HCT116 (cell line): ENCODE measurements at places on chromosomes 5 and 9.

DNA sequence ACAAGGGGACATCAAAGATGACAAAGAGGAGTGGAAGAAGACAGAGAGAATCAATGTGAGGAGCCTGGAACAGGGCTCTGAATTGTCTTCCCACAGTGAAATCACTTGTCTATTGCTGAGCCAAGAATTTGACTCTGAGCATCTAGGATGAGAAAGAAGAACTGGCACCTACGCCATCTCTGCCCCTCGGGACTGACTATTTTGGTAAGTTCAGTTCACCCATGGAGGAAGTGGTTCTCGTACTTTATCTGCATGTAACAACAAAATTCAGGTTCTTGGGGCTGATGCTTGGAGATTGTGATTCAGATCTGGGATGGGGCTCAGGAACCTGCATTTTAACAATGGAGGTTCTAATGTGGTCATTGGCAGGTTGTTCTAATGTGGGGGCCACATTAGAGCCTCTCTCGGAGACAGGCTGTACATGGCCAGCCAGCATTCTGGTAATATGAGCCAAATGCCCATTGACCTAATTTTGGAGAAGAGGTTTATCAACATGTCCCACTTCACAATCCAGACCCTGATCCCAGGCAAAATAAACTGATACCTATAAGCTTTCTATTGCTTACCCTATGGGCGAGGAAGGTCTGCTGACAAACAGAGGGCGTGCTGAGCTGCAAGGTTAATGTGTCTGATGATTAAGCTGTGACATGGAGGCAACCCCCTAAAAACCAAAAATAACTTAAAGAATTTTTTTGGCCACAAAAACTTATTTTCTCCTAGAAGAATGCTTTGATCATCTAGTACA is 2.7 kb upstream of the IL12B start:
- H3K27ac ChIP-seq, result no peak overlapping the region
- no peaks in the 10 kb centered on the region for H3K27me3 ChIP-seq
- no peak for DNase-seq
- H3K4me3 ChIP-seq, result no peak overlapping the region

DNA sequence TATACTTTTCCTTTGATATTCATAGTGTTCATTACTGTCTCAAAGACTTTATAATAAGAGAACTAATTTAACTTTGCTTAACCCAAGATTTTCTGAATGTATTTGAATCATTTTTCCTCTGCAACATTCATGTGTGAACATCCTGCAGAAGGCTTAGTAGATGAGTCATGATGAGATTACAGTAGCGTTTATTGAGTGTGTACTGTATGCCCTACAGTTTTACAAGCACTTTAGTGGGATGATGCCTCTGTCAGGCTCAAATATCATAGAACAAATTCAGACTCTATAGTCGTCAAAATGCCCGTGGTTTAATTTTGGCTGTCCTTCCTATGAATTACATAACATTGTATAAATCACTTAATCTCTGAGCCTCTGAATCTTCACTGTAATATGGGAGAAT is 41.2 kb downstream of the FYB1 start:
- H3K4me1 ChIP-seq, result no peaks in the 10 kb centered on the region
- no peak overlapping the region for H3K4me3 ChIP-seq
- no peak for DNase-seq
- no peaks in the 10 kb centered on the region for H3K36me3 ChIP-seq

DNA sequence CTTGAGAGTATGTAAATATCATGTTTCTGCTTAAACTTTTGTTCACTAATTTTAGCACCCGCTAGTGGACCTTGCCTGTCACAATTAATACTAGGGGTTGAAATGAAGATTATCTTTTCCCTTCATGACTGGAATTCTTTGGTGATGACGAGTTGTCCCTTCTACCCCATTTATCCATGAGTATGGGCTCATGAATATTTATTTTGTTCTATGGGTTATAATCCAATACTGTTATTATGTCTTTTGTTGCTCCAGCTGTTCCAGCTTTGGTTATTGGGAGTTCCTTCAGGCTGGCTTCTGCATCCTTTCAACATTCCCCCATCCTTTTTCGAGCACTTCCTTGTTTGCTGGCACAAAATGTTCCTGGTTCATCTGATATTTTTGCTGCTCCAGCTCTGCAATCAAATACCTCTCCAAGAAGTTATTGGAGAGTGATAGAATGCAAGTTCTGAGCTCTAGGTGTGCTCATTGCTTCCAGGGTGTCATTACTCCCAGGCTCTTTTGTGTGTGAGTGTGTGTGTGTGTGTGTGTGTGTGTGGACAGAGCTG is 19.7 kb upstream of the ARHGEF28 start:
- H3K36me3 ChIP-seq, result no peaks in the 10 kb centered on the region
- DNase-seq, result no peak
- H3K27me3 ChIP-seq, result no peaks in the 10 kb centered on the region
- H3K4me3 ChIP-seq, result no peak overlapping the region

GRCh38 chr5:143676802-143677201 is 135.2 kb upstream of the HMHB1 start:
- DNase-seq, result no peak
- H3K27ac ChIP-seq, result no peak overlapping the region
- H3K27me3 ChIP-seq, result no peaks in the 10 kb centered on the region
- no peaks in the 10 kb centered on the region for H3K36me3 ChIP-seq
- no peak overlapping the region for H3K4me3 ChIP-seq
- H3K4me1 ChIP-seq, result no peaks in the 10 kb centered on the region

- peak within 1 kb of the TSS; percentile 90 for H3K27ac ChIP-seq
- H3K36me3 ChIP-seq, result no peaks in the 10 kb centered on the region
- DNase-seq, result no peak
- peak within 1 kb of the TSS; percentile 48 for H3K4me3 ChIP-seq
- H3K27me3 ChIP-seq, result no peaks in the 10 kb centered on the region
- peaks cover 34% of the 10 kb centered on the region for H3K4me1 ChIP-seq
Measured at GRCh38 chr5:78985116-78985724, at the start of gene ARSB. ARSB (minus strand) TSS chr5:78985310; CDS start chr5:78985248, 62 bp downstream.

DNA sequence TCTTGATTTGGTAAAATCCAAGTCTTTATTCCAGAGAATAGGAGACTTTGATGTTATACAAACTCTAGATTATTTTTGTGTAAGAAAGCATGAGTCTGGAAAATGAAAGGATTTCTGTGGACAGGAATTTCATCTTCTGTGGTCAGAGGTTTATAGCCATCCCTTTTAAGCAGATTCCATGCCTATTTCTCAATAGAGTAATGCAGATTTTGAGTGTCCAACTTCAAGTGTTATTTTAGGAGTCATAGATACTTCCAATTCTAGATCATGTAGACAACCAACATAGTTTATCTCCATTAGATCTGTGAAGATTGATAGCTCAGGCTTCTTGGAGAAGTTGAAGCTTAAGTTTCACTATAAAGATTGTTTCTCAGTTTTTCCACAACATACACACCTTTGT is 379.7 kb downstream of the PSAT1 start:
- no peaks in the 10 kb centered on the region for H3K27me3 ChIP-seq
- H3K4me3 ChIP-seq, result no peak overlapping the region
- H3K4me1 ChIP-seq, result no peaks in the 10 kb centered on the region

DNA sequence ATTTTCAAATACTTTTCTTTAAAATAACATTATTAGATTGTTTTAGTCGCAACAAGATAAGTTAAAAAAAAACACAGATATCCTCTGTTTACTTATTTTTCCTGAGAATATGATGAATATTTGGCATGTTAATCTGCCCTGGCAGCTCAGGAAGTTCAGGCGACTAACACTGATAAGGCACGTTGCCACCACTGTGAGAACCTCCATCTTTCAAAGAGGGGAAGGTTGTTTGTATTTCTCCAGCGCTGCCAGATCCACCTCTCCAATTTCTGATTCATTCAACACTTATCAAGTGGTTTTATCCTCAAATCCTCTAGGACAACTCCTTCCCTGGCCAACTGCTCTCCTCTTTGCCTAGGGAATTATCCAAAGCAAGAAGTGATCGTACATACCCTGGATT is 21.8 kb downstream of the CTNNAL1 start:
- no peak overlapping the region for H3K4me3 ChIP-seq
- no peak overlapping the region for H3K27ac ChIP-seq

GRCh38 chr9:128116104-128117083 is 11.1 kb downstream of the PTGES2 start:
- H3K36me3 ChIP-seq, result 0 out of 2 replicates have a peak, but pooled peaks cover 8% of the 10 kb centered on the region
- DNase-seq, result no peak
- H3K27ac ChIP-seq, result no peak overlapping the region
- no peaks in the 10 kb centered on the region for H3K27me3 ChIP-seq

- H3K4me1 ChIP-seq, result no peaks in the 10 kb centered on the region; the same call in 1 of the 2 replicates
- H3K4me3 ChIP-seq, result no peak overlapping the region
- no peaks in the 10 kb centered on the region for H3K36me3 ChIP-seq
- no peak overlapping the region for H3K27ac ChIP-seq
- DNase-seq, result no peak
- no peaks in the 10 kb centered on the region for H3K27me3 ChIP-seq
Measured at GRCh38 chr9:111613436-111614040, 14.1 kb upstream of the PTGR1 start.

- H3K27ac ChIP-seq, result no peak overlapping the region
- H3K4me1 ChIP-seq, result peaks cover 23% of the 10 kb centered on the region
- no peaks in the 10 kb centered on the region for H3K27me3 ChIP-seq
- DNase-seq, result no peak
- no peak overlapping the region for H3K4me3 ChIP-seq
Measured at GRCh38 chr9:104993291-104993963, 65.5 kb upstream of the ABCA1 start.

- H3K27ac ChIP-seq, result no peak overlapping the region
- H3K4me3 ChIP-seq, result no peak overlapping the region
- H3K36me3 ChIP-seq, result no peaks in the 10 kb centered on the region
Measured at GRCh38 chr9:79433703-79434102, 138.1 kb upstream of the TLE4 start.

- H3K4me1 ChIP-seq, result no peaks in the 10 kb centered on the region
- H3K4me3 ChIP-seq, result no peak overlapping the region
- DNase-seq, result no peak
- H3K27me3 ChIP-seq, result peaks cover 57% of the 10 kb centered on the region
- no peaks in the 10 kb centered on the region for H3K36me3 ChIP-seq
Measured at GRCh38 chr9:86713970-86714369, 233.3 kb downstream of the GAS1 start.

GRCh38 chr9:125600194-125600593 is 106.8 kb downstream of the MAPKAP1 start:
- DNase-seq, result no peak
- H3K36me3 ChIP-seq, result no peaks in the 10 kb centered on the region
- no peak overlapping the region for H3K27ac ChIP-seq
- H3K4me1 ChIP-seq, result no peaks in the 10 kb centered on the region
- no peak overlapping the region for H3K4me3 ChIP-seq

- no peaks in the 10 kb centered on the region for H3K36me3 ChIP-seq
- H3K4me3 ChIP-seq, result no peak overlapping the region
- H3K27ac ChIP-seq, result no peak overlapping the region
- DNase-seq, result no peak
- peaks cover 35% of the 10 kb centered on the region for H3K27me3 ChIP-seq
- H3K4me1 ChIP-seq, result no peaks in the 10 kb centered on the region
Measured at GRCh38 chr9:68455451-68455850, 85.2 kb downstream of the TMEM252 start.

GRCh38 chr9:7520396-7520795 is 279.2 kb downstream of the DMAC1 start:
- no peak overlapping the region for H3K27ac ChIP-seq
- no peaks in the 10 kb centered on the region; the same call in 1 of the 2 replicates for H3K27me3 ChIP-seq
- DNase-seq, result no peak
- no peaks in the 10 kb centered on the region for H3K36me3 ChIP-seq
- H3K4me3 ChIP-seq, result no peak overlapping the region
- no peaks in the 10 kb centered on the region for H3K4me1 ChIP-seq

GRCh38 chr5:1874771-1875220 is 7.9 kb downstream of the IRX4 start:
- H3K27me3 ChIP-seq, result no peaks in the 10 kb centered on the region
- H3K36me3 ChIP-seq, result no peaks in the 10 kb centered on the region
- no peak overlapping the region for H3K27ac ChIP-seq
- no peak overlapping the region for H3K4me3 ChIP-seq
- no peak for DNase-seq

GRCh38 chr5:72855821-72856220 is 39.4 kb downstream of the TNPO1 start:
- H3K27me3 ChIP-seq, result no peaks in the 10 kb centered on the region
- H3K4me3 ChIP-seq, result no peak overlapping the region
- H3K36me3 ChIP-seq, result peaks cover 69% of the 10 kb centered on the region; the same call in 1 of the 2 replicates
- no peaks in the 10 kb centered on the region for H3K4me1 ChIP-seq

GRCh38 chr5:57501414-57502201 is 19.0 kb upstream of the ACTBL2 start:
- H3K4me3 ChIP-seq, result no peak overlapping the region
- H3K27me3 ChIP-seq, result no peaks in the 10 kb centered on the region
- H3K4me1 ChIP-seq, result peaks cover 28% of the 10 kb centered on the region
- H3K27ac ChIP-seq, result no peak overlapping the region
- no peak for DNase-seq

GRCh38 chr9:88775037-88775471 is 216.2 kb upstream of the S1PR3 start:
- H3K27me3 ChIP-seq, result no peaks in the 10 kb centered on the region
- no peak overlapping the region for H3K4me3 ChIP-seq
- H3K36me3 ChIP-seq, result no peaks in the 10 kb centered on the region
- DNase-seq, result no peak

GRCh38 chr9:33143241-33143661 is 23.9 kb downstream of the B4GALT1 start:
- H3K27me3 ChIP-seq, result no peaks in the 10 kb centered on the region
- H3K4me3 ChIP-seq, result no peak overlapping the region
- DNase-seq, result no peak
- no peak overlapping the region for H3K27ac ChIP-seq
- H3K36me3 ChIP-seq, result no peaks in the 10 kb centered on the region

- H3K27me3 ChIP-seq, result no peaks in the 10 kb centered on the region
- H3K4me3 ChIP-seq, result no peak overlapping the region
- no peak overlapping the region for H3K27ac ChIP-seq
- DNase-seq, result peak; percentile 64
- H3K4me1 ChIP-seq, result peaks cover 17% of the 10 kb centered on the region; the same call in 1 of the 2 replicates
- H3K36me3 ChIP-seq, result no peaks in the 10 kb centered on the region
Measured at GRCh38 chr9:33737811-33738606, 57.4 kb upstream of the PRSS3 start.

- no peaks in the 10 kb centered on the region for H3K27me3 ChIP-seq
- DNase-seq, result no peak
- H3K4me3 ChIP-seq, result no peak overlapping the region
- H3K4me1 ChIP-seq, result no peaks in the 10 kb centered on the region
Measured at GRCh38 chr9:92724528-92725265, 39.9 kb downstream of the BICD2 start.

DNA sequence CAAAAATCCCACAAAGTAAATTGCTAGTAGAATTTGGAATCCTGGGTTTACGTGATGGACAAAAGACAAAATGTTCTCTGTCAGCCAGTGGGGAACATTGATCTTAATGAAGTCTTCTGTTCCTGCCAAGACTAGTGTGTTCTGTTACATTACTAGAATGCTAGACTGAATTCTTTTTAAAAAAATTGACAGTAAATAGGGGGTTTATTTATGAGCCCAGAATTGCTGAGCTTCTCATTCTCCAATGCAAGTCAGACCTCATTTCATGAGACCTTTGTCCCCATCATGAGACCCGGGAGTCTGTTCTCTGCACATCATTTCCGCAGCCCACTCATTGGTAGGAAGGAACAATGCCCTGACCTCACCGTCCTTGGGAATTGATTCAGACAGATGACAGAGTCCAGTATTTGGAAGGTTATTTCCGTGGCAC is 173.8 kb upstream of the OTULINL start:
- no peaks in the 10 kb centered on the region for H3K27me3 ChIP-seq
- DNase-seq, result no peak
- no peak overlapping the region for H3K27ac ChIP-seq
- peaks cover 12% of the 10 kb centered on the region for H3K36me3 ChIP-seq
- H3K4me3 ChIP-seq, result no peak overlapping the region
